Stimulated activated CD8-positive, alpha-beta memory T cell treated with anti-CD3 and anti-CD28 coated beads, Interleukin-7, amount 100 ng/mL, for 1 hour (primary cell): ENCODE measurements at places on chromosomes 16 and 17.
A peak's percentile ranks its signal among the peaks of the same experiment; 100 is the strongest.

DNA sequence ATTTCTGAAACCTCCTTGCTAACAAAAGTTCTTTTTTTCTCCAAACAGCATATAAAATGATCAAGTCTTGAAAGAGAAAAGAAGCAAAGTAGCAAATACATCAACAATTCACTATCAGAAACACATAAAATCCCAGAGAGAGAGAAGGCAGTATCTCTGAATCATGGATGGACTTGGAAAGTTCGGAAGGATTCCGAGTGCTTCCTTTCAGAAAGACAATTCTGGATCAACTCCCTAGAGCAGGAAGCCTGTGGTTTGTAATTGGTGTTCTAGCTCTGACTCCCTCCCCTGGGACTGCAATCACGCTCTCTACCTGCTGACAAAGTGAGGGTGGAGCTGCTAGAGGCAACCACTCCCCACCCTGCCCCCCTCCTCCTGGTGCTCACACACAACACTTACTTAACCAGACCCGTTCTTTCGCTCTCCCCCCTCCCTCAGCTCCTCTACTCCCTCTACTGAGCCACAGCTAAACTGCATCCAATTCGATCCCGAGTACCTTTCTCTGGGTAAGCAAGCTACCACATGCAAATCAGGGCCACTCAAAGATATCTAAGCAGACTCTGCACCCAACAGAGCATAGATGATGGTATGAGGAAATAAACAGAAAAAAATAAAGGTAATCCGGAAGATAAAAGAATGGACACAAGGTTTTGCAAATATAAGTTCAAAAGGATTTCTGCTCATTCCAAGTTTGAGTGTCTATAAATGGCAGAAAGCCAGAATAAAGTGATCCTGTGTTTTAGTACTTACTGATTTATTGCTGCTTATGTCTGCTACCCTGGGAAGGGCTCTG is at the start of gene RNF43:
TSS of gene RNF43 (minus strand) at position 235 of the 793 bp plus-strand sequence. CDS start 1,957 bp downstream, outside the sequence.
- DNase-seq, result peak; percentile 50

DNA sequence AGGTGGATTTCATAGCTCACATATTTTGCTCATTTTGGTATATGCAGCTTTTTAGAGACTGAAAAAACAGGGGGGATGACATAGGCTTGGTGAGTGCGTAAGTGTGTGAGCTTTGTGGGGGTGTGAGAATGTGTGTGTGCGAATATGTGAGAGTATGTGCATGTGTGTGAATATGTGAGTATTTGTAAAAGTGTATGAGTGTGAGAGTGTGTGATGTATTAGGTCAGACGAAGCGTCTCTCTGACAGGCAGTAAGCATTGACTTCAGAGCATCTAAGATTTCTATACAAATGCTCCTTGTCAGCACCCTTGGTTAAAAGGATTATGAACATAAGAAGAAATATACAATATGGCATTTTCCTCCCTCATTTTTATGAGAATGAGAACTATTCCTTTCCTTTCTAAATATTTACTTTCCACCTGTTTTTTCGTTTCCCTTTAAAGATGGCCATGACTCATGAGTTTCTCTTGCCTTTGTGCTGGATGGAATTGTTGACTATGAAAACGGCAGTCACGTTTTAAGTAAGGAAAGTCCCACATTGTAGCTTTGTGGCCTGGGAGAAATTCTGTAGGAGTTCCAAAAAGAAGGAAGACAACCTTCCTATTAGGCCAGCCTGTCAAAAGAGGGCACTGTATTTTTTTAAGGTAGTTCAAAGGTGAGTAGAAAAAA is 276.4 kb downstream of the FOXL1 start:
- no peak for DNase-seq

DNA sequence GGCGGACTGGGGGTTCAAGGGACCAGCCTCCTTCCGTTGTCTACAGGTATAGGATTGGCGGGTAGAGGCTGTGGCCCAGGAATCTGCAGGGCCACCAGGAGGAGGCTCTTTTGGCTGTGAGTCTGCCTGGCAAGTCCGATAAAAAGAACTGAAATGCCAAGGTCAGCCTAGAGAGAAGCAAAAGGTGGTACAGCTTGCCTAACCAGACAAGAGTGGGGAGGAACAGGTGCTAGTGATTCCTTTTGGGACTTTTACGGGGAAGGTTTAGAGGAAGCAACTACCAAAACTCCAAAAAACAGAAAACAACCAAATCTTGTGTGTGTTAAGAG is 5.6 kb upstream of the EVPL start:
- DNase-seq, result no peak

DNA sequence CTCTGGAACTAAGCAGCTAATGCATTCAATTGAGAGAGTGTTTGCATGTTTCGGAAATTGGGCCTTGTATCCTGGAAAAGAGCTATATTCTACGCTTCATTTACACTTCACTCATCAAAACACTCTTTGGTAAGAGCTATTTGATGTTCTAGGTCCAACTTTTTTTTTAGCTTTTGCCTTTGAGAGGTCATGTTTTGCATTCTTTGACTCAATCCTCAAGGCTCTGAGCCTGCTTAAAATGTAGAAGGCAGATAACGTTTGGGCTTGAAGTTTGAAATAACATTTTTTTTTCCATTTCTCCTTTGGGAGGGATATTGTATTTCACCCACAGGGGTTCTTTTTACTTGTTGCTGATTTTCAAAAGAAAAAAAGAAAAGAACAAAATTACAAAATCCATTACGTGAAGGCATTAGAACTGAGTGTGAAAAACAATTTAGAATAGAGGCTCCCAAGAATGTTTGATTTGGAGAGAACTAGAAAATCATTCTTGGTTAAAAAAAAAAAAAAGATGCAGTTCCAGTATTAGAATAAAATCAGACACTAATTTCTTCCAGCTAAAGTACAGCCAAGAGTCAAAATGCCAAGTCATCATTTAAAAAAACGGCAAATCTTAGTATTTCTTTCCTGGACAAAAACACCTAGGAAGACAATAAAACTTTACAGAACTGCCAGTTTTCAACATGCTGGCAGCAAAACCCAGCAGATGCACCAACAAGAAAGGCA is 268.5 kb downstream of the GRIN2A start:
- DNase-seq, result no peak

DNA sequence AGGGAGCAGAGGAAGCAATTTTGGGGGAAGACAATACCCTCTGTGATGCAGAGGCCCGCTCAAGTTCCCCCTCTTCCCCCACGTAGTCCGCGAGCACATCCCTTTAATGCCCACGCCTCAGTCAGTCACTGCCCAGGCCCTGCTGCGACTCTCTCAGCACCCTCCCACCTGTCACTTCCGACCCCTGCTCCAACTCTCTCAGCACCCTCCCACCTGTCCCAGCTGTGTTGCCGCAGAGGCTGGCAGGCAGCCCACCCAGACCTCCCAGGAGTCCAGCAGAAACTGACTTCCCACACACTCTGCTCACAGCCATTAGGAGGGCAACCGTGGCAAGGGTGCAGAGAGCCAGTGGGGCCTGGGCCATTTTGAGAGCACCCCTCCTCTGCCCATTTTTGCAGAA is 92.7 kb downstream of the WSCD1 start:
- DNase-seq, result no peak

DNA sequence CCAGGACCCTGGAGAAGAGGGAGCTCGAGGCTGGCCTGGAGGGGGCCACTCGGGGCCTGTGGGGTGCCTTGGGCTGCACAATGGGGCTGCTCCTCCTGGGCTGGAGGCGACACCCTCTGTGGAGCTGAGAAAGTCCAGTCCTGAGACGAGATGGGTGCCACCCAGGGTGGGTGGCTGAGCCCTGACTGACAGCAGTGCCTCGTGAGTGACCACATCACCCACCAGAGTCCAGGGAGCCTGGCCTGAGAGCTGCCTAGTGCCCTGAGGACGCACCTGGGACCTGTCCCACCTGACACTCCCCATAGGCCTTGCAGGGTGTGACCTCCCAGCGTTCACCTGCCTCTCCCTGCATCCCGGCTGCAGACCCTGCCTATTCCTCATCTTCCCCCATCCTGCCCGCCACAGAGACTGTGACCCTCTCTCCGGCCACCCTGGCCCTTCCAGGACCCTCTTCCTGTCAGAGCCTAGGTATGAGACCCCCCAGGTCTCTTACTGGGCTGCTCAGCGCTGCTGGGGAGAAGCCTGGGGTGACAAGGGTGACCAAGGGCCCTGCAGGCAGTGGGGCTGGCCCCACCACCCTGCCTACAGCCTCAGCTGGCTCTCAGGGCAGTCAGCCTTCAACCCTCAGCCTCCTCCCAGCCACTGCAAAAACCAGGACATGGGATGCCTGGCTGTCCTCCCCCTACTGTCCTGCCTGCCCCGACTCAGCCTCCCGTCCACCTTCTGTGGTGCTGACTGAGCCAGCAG is 41.2 kb downstream of the TNFRSF13B start:
- no peak for DNase-seq

- DNase-seq, result no peak
Measured at GRCh38 chr17:2931876-2932275, 131.5 kb downstream of the OR1D5 start.

GRCh38 chr16:67264866-67265265 is 14.5 kb upstream of the PLEKHG4 start:
- DNase-seq, result no peak

GRCh38 chr17:68431661-68432071 is 25.6 kb downstream of the WIPI1 start:
- no peak for DNase-seq

GRCh38 chr17:81483085-81483861 is 29.3 kb downstream of the ACTG1 start:
- no peak for DNase-seq
